Fibroblast of upper back skin (primary cell): ENCODE measurements at places on chromosomes 12 and 14.

DNA sequence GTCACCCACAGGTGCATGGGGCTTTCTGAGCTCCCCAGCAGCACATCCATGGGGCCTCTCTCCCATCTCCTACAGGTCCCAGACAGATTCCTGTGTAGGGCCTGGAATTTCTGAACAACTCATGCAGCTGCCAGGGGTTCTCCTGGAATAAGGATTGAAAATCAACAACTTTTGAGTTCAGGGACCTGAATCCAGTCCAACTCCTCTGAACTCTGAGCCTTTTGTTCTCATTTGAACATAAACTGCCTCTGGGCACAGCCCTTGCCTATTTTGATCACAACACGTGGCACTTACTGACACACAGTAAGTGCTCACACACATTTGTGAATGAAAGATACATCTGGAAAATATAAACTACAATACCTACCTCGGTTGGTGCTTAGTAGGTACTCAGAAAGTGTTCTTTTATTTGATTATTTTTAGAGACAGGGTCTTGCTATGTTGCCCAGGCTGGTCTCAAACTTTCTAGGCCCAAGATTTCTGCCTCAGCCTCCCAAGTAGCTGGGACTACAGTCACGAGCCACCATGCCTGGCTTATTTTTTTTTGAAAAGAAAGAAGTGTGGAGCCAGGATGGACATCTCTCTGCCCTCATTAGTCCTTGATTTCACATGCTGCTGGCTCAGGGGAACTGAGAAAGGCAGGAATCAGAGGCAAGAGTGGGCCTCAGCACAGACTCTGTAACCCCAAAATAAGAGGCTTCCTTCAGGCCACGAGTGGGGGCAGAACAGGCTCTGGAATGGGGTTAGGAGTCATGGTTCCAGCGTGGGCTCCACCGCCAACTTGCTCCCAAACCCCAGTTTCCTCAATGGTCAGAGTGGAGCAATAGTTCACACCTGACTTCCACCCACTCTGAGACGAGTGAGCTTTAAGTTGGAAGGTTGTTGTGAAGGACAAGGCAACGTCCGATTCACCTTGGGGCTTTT, 27.0 kb downstream of the SYNE3 start:
- DNase-seq, result no peak

GRCh38 chr14:85471744-85472143, 58.2 kb upstream of the FLRT2 start:
- DNase-seq, result peak; percentile 95

GRCh38 chr12:75489613-75490210, 9.2 kb downstream of the GLIPR1 start:
- DNase-seq, result no peak

- DNase-seq, result no peak
Measured at GRCh38 chr14:50667684-50667995, 466 bp downstream of the SAV1 start.
